Bronchial epithelial cell (primary cell): ENCODE measurements at places on chromosomes 5 and 9. TPM values are rescaled to one million over a fixed set of nuclear protein-coding genes. Genes with fewer than 3 reads are reported as not detected.

Gene AQP7
- total RNA-seq: not detected in 2 replicates

Gene TRAF1
- total RNA-seq: 0.79 and 1.0 TPM in 2 replicates

GRCh38 chr5:127290946-127291693 lies 524 bp downstream of the MEGF10 start:
- no peak for DNase-seq

DNA sequence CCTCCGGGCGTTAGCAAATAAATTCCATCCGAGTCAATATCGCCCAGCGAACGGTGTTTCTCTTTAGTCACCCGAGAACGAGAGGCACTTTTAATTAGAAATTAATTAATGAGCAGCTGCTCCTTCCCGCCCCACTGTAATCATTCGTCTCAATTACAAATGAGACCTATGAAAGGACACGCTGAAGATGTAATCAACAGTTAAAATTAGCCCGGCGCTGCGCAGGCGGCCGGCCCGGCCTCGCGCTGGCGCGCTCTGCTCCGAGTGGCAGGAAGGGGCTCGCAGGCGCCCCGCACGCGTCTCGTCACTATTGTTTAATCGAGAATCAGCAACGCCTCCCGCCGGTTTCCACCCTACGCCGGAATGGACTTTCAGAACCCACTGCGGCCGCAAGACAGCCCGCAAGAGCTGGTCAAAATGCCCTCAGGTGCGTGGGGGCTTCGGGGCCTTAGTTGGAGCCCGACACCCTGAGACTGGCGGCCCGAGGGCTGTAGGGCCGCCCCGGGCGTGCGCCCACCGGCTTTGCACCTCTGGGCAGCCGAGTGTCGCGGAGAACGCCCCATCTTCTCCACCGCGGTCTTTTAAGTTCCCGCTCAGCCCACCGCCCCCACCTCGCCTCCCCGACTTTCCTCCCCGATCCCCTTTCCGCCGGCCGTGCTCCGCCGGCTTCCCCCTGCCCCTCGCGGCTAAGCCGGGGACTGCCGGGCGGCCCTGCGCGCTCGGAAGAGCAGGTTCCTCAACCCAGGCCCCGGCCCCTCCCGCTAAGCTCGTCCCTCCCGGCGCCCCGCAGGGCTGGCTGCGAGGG lies 597 bp upstream of the IRX4 start:
- DNase-seq: no peak

GRCh38 chr5:9653061-9653460 lies 22.9 kb upstream of the TAS2R1 start:
- DNase-seq: no peak

GRCh38 chr5:145056800-145057199 lies 778.3 kb downstream of the PRELID2 start:
- DNase-seq: peak; percentile 43

DNA sequence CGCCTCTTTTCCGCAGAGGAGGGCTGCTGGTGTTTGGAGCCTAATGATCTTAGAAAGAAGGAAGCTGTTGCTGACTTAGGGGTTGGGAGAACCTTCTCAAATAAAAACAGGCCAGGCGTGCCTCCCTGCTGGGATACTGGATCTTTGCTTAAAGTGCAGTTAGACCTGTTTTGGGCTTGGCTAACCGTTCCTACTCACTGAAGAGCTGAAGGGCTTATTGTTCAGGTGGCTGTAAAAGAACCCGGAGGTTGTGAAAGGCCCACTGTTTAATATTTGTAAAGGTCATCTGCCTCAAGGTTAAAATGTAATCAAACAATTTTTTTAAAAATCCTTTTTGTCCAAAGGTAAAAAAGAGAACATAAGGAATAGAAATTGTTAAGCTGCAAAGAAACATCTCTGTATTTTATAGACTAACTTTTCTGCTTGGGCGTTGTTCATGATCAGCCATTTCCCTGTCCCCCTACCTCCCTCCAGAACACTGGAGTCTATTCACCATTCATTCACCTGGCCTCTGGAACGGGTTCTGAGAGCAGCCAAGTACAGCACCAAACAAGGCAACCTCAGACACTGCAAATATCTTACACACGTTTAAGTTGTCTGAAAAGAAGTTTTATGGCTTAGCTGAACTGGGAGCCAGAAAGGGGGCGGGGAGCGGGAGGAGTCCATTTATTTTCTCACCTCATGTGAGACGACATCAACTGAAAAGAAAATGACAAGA lies 18.6 kb upstream of the MTMR12 start:
- DNase-seq: peak; percentile 30

DNA sequence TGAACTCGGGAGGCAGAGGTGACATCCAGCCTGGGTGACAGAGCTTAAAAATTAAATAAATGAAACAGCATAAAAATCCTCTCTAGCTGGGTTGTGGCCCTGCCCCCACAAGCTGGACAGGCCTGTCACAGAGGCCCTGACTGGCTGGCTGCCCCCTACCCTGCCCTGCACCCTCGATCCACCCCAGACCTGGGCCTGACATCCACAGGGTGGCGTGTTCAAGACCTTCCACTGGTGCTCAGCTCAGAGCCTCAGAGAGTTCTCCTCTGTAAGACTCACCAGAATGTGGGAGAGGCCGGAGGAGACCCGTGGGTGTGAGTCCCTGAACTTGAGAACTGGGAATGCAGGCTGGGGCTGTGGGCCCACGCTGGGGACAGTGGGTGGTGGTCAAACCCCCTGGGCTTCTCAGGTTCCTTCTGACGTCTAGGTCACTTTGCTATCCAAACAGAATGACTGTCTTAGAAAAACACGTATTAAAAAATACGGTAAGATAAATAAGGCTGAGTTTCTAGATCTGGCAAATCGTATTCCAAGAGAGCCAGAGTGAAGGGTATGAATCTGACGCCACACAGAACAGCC lies 9.7 kb upstream of the WDR38 start:
- DNase-seq: no peak

- DNase-seq: no peak
These were observed 301.9 kb downstream of the FER start for GRCh38 chr5:109049565-109049964.

DNA sequence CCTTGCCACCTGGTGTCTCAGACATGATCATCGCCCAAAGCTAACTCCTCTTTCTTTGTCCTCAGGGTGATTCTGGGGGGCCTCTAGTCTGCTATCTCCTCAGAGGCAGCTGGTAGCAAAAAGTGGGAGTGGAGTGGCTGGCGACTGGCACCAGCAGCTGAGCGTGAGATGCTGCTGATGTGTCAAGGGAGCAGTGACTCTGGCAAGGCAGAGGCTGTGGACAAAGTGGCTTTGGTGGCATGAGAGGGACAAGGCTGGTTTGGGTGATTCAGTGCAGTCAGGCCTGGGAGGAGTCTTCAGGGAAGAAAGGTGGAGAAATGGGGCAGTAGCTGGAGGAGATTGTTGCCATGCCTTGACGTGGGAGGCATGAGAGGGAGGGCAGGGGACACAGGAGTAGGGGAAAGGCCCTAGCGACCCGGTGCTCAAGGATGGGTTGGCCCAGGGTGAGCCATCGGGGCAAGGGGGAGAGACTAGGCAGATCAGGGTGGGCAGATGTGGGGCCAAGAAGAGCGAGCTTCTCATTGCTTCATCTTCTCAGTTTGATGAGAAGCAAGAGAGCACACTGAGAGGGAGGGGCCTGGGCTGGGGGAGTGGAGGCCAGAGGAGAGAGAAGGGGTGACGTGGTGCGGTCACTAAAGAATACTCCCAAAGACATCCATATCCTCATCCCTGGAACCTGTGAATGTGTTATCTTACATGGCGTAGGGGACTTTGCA lies 64.2 kb upstream of the SPTLC1 start:
- no peak for DNase-seq

DNA sequence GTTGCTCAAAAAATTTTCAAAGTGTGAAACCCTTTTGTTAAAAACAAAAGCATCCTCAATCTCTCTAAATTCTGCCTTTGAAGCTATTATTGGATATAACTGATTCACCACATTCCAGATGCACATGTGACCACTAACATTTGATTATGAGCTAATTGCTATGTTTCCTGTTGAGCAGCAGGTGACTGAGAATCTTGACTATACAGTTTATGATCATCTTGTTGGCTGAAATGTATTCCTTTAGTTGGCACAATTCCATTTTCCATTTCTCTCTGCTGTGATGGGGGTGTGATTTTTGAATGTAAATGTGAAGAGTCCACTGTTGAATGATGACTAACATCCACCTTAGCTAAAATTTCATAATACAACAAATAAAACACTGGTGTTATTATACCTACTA lies 10.7 kb downstream of the LYSMD3 start:
- DNase-seq: peak; percentile 71

DNA sequence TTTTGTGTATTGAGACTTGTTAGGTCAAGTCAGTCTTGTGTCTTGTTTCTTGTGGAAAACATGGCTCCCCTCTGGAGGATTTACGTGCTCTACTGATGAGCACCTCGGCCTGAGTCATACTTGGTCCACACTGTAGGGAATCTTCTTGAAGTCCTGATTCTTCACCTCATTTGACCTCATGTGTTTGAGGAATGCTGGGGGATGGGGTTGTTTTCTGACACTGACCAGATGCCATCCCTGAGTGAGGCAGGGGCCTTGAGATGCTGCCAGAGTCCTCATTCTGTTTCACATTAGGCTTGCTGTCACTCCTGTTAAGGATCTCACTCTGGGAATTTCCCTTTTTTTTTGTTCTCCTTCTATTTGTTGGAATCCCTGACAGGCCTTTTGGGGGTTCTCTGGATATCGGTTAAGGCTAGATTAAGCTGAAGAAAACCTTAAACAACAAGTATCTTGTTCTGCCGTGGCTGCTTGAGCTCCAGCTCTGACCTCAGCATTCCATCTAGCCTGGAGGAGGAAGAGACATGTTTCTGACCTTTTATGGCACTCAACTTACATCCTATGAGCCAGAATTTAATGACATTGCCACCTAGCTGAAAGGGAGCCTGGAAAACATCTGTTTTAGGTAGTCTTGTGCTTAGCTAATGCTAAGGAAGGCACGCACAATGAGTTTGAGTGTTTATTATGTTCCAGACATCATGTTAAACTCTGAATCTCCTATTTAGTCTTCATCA lies 20.6 kb downstream of the TCOF1 start:
- DNase-seq: peak; percentile 46

GRCh38 chr5:4089087-4089486 lies 493.5 kb downstream of the IRX1 start:
- DNase-seq: no peak

DNA sequence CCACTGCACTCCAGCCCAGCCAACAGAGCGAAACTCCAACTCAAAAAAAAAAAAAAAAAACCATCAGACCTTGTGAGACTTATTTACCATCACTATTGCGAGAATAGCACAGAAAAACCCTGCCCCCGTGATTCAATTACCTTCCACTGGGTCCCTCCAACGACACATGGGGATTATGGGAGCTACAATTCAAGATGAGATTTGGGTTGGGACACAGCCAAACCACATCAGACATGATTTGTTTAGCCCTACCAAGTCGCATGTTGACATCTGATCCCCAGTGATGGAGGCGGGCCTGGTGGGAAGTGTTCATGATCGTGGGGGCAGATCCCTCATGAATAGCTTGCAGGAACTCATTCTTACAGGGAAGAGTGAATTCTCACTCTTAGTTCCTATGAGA lies 26.6 kb downstream of the MYO10 start:
- DNase-seq: no peak

DNA sequence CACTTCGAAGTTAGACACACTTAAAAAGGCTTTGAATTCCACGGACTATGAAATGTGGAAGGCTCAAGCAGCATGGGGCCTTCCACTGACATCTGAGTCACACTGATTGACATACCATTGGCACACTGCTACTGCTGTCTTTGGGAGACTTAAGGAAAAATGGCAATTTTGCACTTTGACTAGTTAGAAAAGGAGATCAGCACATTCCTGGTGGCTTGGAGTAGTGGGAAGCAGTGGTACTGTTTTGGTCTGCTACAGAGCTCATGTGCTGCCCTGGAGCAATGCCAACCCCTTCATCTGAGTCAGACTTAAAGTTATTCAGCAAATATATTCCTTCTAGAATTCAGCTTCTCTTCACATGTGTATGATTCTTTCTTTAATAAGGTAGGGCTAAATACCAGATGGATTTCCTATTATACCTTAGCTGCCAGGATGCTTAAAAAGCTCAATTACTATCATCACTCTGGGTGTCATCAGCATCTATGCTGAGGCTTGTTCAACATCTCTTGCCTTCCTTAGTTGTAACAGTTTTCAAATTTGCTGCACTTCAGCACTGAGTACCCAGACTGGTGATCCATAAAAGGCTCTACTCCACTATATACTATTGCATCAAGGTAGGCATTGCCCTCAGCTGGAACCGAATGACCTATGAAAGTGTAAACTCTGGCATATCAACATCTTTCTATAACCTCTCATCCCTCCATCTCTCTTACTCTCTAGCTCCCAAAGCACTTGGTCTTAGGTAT lies 42.3 kb upstream of the MOCS2 start:
- DNase-seq: peak; percentile 51

GRCh38 chr5:100496296-100496695 lies 38.9 kb upstream of the FAM174A start:
- no peak for DNase-seq

DNA sequence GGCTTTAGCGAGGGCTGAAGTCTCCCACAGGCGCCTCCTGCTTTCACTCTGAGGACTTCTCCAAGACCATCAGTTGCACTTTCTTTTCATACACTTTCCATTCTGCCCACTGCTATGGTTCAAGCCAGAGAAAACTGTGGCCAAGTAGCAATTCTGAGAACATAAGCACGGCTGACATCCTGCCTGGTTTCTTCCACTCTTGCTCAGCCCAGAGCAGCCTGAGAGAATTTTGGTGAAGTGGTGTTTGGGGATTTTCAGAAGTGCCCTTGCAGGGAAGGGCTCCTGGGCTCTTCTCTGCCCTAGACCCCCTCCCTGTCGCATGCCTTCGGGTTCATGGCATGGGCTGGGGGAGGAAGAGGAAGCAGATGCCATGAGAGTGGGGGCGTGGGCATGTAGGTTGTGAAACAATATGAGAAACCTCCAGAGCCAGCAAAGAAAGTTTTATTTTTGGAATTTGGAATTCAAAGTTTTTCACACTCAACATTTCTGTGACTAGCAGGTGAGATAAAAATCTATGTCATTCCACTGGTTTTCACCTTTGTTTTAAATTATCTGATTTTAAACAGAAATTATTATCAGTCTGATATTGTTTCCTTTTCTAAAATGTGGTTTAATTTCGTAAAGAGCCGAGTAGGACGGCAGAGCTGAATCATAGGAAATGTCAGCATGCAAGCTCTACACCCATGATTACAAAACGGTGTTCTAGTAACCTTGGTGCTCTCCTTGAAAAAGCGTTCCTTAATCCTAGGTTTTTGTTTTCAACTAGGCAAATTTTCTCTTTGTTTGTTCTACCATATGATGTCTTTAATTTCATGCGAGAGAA lies 27.8 kb upstream of the TNFSF8 start:
- no peak for DNase-seq
